ENCODE measurements at places on chromosomes 2 and 18.
A peak's percentile ranks its signal among the peaks of the same experiment; 100 is the strongest.

- no peak for DNase-seq
Observed at GRCh38 chr2:208122248-208122647, 2.1 kb downstream of the CRYGD start.

DNA sequence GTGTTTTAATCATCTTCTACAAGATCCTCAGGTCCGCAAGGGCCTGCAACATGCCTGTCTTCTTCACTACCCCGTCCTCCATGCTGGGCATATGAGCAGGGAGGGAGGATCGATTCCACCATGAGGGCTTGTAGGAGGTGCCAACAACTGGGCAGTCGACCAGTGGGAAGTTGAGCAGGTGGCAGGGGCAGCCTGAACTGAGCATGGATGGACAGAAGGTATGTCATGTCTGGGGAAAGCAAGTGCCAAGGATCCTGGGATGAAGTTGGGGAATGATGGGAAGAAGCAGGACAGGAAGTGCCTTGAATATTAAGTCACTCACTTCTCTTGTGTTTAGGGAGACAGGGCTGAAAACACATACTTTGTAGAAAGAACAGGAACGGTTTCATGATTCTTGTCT is 44.7 kb downstream of the CTIF start:
- peak; percentile 90 for DNase-seq

DNA sequence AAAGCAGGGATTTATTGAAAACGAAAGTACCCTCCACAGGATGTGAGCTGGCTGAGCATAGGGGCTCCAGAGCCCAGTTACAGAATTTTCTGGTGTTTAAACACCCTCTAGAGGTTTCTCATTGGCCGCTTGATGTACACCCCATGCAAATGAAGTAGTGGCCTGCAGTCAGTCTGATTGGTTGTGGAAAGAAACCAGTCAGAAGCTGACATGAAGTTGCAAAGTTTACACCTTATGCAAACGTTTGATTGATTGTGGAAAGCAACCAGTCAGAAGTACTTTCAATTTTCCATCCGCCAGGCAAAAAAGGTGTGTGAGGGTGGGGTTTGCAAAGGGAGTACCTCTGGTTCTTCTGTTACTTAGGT is 62.3 kb downstream of the VWA3B start:
- peak; percentile 25 for DNase-seq

- DNase-seq = no peak
Observed at GRCh38 chr2:146041274-146041910, 1521.5 kb upstream of the ZEB2 start.

GRCh38 chr2:204776781-204777559 is 231.7 kb downstream of the PARD3B start:
- DNase-seq = no peak

DNA sequence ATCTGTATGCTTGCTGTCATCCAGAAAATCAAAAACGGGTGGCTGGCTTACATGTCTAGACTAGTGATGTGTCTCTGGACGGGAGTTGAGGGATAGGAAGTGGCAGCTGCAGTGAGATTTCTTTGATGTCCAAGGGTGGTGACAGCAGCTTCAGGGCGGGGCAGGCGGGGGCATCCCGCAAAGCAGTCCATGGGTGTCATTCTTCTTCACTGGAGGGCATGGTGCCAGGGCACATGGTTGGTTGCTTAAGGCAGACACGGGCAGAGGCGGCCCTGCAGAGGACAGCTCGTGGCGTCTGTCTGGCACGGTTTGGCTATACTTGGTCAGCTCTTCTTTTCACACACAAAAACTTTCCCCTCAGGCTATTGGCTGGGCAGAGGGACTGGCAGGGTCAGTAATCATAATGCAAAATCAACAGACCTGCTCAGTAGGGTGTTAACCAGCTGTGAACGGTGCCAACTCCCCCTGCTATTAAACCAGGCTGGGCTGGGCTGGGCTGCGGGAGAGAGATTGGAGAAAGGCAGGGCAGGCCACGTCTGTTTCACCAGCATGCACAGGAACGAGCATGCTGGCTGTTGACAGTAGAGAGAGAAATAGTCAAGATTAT is 63.7 kb downstream of the COL4A3 start:
- peak; percentile 9 for DNase-seq

GRCh38 chr2:102080451-102081242 is 61.9 kb upstream of the IL1R1 start:
- DNase-seq = no peak

DNA sequence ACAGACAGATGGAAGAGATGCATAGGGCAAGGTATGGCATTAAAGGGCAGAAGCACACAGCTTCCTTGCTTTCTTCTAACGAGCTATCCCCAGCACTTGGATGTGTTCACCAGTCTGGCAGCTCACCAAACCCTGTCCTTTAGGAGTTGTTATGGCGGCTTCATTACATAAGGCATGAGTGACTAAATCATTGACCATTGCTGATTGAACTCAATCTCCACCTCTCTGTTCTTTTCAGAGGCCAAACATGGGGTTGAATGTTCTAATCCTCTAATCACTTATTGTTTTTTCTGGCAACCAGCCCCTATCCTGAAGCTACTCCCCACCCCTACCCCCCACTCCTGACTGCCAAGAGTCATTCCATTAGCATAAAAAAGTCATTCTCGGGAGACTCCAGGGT is 301.8 kb downstream of the XIRP2 start:
- DNase-seq = no peak

DNA sequence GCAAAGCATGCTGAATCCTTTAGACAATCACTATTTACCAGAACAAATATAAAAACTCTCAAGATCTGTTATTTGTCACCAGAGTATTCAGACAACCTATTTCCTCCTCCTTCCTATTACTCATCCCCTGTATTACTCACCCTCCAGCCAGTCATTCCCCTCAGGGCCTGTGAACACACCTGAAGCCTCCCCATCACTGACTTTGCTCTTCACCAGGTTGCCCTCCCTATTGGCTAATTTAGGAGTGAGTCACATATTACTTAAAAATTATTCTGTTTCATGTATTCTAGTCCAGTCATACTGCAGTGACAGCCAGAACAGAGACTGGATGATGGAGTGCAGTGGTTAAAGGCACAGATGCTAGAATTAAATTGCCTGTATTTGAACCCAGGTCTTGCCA is 3.7 kb upstream of the ATG16L1 start:
- DNase-seq = no peak

DNA sequence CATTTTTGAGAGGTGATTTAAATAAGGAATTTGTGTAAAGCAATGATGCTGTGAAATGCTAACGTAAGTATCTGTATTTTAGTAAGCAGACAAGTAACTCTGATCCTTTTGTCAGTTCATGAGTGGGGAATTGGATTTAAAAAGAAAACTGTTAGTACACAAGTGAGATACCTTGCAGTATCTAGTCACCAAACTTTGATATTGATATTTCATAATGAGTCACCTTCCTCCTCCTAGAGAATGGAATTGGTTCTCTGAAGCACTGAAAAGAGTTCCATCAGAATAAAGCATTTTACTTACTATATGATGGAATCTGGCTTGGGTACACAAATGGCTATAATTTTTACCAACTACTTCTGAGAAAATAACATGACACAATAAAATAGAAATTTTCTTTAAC is 232.2 kb downstream of the ZNF804A start:
- DNase-seq = no peak

GRCh38 chr18:43159926-43160325 is 44.4 kb upstream of the RIT2 start:
- no peak for DNase-seq

- DNase-seq = no peak
Observed at GRCh38 chr18:59893971-59894370, 5.8 kb upstream of the PMAIP1 start.

- no peak for DNase-seq
Observed at GRCh38 chr2:236510034-236510433, 59.6 kb upstream of the ACKR3 start.

- DNase-seq = no peak
Observed at GRCh38 chr18:61669320-61669719, 223.5 kb downstream of the RNF152 start.

DNA sequence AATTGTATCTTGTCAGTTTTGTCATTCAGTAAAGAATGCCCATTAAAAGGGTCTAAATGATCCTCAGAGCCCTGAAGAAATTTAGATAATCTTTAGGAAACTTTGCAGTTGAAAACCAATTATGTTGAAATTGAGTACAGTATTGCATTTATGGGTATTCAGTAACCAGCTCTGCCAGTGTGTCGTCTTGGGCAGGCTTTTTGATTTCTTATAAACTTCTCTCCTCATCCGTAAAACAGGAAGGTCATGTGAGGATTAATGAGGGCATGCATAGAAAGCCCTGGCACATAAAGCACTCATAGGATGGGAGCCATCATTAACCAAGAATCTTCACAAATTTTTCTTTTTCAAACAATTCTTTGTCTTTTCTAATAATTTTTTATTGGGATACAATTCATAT is 14.8 kb downstream of the PNO1 start:
- no peak for DNase-seq

DNA sequence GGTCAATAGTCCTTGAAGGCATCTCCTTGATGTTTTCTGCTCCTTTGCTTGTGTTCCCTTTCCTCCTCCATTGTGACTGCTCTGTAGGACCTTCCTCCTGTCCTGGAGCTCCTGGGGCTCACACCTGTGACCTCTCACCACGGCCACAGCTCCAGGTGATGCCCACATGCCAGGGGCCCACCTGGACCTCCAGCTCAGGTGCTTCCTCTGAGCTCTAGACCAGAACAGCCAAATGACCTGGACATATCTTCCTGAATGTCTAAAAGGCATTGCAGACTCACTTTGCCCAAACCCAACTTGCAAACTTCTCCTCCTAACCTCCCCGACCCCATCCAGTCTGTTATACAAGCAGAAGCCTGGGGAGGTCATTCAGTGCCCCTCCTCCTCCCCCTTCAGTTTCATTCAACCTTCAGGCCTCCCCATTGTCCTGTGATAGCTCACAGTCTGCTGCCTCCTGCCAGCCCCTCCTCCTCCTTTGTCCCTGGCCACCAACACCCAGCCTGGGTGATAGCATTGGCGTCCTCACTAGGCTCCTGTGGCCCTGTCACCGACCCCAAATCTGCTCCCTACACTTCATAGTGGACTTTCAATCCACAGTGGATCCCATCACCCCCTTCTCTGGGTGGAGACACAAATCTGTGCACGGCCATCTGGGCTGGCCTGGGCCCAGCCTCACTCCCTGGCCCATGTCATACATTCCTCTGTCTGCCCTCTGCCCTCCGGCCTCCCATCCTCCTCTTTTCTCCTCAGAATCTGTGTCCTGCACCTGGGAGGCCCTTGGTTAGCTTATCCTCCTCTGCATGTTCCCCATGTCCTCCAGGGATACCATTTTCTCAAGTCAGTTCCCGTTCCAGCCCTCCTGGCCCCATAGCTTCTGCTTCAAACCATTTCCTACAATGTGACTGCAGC is 310.4 kb upstream of the HDAC4 start:
- no peak for DNase-seq

GRCh38 chr2:88841224-88841929 is 149.9 kb downstream of the RPIA start:
- no peak for DNase-seq

- no peak for DNase-seq
Observed at GRCh38 chr2:158926478-158926948, 41.9 kb upstream of the TANC1 start.

DNA sequence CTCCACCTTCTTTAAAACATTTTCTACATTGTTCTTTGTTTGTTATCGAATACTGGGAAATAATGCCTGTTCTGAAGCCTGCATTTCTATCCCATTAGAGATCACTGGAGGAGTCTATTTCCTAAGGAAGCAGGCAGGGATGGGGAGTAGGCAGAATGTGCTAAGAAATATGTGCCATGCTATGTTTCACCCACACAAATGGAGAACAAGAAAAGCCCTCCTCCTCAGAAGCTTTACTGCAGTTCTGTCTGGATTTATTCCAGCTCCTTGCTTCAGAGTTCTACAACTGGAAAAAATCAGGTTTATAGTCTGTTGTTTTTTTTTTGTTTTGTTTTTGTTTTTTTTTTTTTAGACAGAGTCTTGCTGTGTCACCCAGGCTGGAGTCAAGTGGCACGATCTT is 825.1 kb downstream of the SLC4A3 start:
- no peak for DNase-seq

DNA sequence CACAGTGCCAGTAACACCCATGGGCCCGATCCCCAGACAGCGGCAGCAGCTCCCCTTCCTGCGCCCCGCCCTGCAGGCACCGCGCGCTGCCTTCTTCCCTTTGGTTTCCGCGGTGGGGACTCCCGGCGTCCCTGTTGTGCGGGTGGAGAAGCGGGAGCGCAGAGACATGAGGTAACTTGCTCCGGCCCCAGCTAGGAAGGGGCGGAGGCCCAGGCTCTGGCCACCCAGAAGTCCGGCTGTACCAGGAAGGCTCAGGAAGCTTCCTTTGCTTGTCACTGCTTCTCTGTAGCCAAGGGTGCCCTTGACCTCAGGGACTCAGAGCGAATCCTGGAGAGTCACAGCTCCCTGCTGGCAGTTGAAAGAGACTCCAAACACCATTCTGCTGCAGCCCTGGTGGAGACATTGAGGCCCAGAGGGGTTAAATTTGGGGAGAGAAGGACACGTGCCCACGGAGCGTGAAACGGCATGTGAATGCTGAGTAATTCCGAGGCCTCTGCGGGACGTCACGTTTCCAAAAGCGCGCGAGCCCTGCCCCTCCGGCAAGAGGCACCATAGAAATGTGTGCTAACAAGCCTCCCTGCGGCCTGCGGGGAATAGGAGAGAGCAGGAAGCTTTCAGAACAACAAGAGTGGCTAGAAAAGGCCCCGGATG is 6.7 kb upstream of the ADCY3 start:
- DNase-seq = peak; percentile 49

DNA sequence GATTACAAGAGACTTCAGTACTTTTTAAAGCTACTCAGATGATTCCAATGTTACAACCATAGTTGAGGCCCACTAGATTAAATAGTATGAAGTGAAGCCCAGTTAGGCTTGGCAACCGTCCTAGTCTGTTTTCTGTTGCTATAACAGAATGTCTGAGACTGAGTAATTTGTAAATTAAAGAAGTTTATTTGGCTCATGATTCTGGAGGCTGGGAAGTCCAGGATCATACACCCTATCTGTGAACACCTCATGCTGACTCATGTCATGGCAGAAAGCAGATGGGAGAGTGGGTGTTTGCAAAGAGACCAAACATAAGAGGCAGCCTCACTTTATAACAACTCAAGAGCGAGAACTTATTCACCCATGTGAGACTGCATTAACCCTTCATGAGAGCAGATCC is 63.1 kb downstream of the CCDC150 start:
- no peak for DNase-seq

DNA sequence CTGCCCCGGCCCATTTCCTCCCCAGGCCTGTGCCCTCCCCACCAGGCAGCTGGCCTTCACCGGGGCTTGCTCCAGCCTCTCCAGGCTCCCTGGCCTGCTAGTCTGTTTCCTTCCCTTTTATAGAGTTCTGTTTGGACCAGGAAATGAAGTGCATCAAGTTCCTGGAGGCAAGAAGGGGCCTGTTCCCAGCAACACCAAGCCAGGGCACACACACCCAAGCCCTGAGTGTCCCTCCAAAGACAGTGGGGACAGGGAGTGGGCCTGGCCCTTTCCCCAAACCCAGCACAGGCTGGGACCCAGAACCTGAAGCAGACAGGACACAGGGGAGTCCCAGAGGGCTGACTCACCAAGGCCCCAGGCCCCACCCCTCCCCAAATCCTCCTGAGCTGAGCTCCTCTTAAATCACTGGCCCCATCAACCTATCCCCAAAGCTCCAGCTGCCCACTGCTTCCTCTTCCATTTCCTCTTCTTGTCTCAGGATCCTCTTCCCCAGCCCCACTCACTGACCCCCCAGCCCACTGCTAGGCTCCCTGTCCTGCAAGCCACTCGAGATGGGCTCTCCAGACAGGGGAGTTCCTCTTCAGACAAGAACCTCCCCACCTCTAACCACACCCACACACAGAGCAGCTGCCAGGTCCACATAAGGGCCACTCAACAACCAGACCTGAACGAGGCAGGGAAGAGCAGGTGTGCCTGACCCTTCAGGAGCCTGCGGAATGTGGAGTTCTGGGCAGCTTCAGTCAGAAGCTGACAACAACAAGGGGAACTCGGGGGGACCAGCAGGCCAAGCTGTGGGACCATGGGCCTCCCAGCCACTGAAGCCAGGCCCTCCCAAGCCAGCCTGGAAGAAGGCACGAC is 74.2 kb downstream of the TNS1 start:
- no peak for DNase-seq

Data from G401 (cell line).